Activated CD4-positive, alpha-beta T cell treated with anti-CD3 and anti-CD28 coated beads for 48 hours (primary cell): ENCODE measurements at places on chromosomes 1 and 21.
A peak's percentile ranks its signal among the peaks of the same experiment; 100 is the strongest.

DNA sequence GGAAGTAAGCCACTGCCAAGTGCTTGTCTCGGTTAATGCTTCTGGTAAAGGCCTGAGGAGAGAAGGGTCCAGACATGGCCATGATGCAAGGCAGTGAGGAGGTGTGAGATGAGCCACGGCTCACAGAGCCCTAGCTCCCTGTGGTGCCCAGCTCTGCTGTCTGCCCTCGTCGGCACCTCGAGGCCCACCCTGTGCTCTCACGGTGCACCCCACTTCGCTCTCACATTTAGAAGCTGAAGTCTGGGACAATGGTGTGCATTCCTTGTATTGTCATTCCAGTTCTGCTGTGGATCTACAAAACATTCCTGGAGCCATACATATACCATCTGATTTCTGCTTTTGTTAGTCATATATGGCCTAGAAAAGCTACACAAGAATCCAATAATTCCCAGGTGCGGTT lies 3.3 kb downstream of the NCF2 start:
- DNase-seq = no peak

GRCh38 chr1:109775398-109775797 lies 11.7 kb upstream of the EPS8L3 start:
- no peak for DNase-seq

- DNase-seq = peak; percentile 35
Observed at GRCh38 chr1:6491480-6491962, at the start of gene PLEKHG5. Gene PLEKHG5, minus strand, starts transcription at chr1:6491667. Its CDS starts 14,096 bp downstream, at chr1:6477571.

- DNase-seq = no peak
Observed at GRCh38 chr21:38925923-38926322, 120.2 kb downstream of the ETS2 start.

DNA sequence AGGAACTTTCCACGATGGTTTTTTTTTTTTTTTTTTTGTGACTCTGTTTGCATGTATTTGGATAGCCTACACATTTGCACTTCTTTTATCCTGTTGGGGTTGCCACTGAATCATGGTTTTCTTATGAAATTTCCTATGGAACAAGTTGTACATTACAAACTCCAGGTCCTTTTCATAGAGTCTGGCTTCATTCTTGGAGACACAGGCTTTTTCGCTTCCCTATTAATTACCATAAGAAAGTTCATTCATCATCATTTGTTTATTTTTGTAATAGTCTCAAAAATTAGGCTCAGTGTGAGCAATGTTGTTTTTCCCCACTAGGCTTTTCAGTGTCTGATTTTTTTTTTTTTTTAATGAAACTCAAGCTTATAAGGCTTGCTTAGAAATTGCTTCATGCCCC lies 179.4 kb downstream of the FMN2 start:
- no peak for DNase-seq
